ENCODE measurements at places on chromosomes 1 and 21.

DNA sequence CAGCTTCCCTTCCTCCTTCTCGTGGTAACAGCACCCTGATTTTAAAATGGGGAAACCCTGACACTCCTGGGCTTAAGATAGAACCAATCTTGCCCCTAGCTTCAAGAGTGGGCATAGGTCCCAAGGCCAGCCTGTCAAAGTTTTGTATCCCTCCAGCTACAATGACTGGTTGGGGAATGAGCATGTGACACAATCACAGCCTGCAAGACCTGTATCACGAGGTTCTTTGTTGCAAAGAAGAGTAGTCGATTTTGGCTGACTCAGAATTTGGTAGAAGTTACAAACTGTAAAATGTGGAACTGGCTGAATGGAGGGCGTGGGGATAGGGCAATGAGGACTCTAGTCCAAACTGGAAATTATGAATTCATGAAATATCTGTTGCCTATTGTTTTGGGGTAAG is 18.7 kb downstream of the CTSK start:
- no peak for DNase-seq

- no peak for DNase-seq
Measured at GRCh38 chr21:24976238-24976637, 631.0 kb downstream of the MRPL39 start.

- no peak for DNase-seq
Measured at GRCh38 chr1:56508523-56508983, 70.8 kb downstream of the PLPP3 start.

DNA sequence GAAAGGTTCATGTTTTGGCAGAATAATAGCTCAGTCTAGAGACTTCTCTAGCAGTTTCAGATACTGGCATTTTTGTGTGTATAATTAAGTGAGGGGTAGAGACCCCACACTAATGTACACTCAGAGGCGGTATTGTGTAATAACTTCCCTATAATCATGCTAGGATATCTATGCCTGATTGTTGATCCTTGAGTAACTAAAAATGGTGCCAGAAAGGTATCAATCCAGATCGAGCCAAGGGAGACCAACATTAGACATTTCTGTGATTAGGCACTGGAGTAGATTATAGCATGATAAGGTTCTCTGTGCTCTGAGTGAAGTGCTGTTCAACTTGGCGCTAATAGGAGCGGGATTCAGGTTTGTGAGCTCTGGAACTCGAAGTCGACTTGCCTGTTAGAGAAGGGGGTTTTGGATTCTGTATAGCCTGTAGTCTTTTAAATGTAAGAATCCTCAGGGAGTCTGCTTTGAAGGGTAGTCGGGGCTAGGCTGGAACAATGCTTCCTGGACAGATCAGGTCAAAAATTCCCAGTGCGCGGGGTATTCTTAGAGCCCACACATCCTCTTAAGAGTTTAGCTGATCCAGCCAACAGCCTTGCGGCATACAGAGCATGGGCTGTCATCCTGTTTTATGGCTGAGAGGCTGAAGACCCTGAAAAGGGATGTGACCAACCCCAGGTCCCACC is 24.2 kb downstream of the MAN1C1 start:
- DNase-seq: no peak

DNA sequence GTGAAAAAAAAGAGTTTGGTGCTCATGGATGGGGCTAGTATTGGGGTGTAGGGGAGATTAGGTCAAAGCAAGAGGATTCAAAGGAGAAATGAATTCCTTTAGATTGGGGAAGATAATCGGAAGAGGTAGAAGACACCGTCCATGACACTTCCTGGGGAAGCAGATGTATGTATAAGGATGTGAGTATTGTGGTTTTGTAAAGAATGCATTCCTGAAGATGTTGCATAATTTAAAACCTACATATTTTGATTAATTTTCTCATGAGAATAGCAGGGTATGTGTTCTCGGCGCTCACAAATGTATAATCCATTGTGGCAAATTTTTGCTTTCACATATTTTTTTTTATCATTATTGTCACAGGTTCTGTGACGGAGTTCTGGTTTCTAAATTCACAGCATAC is 5.5 kb upstream of the LGALS8 start:
- no peak for DNase-seq

- no peak for DNase-seq
Measured at GRCh38 chr1:203204756-203205155, 18.3 kb upstream of the CHI3L1 start.

GRCh38 chr1:44408212-44408582 is 3.1 kb downstream of the RNF220 start:
- DNase-seq: no peak

DNA sequence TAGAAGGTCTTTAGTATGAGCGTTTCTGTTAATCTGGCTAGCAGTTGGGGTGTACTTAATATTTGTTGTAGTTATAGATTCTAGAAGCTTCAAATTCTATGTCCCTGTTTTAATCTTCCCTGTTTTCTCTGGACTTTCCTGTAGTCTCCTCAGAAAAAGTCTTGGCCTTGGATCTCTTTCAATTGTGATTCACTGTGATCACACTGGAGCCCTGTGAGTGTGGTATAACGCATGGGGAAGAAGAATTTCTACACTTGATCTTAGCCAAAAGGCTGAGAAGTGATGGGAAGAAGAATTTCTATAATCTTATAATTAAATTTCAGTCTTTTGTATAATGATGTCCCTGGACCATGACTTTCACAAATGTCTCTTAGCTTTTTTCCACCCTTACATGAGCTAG is 36.7 kb upstream of the COP1 start:
- no peak for DNase-seq

- no peak for DNase-seq
Measured at GRCh38 chr1:4149831-4150230, 249.8 kb upstream of the C1orf174 start.

DNA sequence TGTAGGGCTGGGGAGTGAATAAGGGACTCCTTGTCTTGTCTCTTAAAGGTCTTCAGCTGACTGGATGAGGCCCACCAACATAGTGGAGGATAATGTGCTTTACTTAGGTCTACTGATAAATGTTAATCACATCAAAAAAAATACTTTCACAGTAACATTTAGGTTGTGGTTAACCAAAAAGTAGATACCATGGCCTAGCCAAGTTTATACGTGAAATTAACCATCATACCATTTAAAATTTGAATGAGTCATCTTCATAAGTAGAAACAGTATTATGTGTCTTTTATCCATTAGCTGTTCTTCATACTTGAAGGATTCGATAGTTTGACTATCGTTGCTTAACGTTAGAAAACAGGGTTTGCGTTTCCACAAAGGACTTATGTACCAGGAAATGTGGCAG is 80.9 kb downstream of the MTR start:
- DNase-seq: no peak

DNA sequence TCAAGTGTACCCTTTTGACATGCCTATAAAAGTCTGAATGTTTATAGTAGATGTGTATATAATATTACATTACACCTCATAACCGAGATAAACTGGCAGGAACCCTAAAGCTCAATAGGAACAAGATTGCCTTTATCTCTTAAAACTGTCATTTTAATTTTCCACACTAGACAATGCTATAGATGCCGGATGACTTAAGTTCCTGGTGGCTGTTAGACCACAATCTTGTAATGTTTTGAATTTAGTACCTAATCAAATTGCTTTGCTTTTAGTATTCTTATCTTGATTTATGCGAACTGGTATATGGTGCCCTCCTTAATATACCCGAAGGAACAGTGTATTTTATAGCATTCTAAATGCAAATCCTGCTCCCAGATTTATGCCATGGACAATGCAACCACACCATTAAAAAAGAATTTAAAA is 1397.0 kb upstream of the ADGRL4 start:
- no peak for DNase-seq

DNA sequence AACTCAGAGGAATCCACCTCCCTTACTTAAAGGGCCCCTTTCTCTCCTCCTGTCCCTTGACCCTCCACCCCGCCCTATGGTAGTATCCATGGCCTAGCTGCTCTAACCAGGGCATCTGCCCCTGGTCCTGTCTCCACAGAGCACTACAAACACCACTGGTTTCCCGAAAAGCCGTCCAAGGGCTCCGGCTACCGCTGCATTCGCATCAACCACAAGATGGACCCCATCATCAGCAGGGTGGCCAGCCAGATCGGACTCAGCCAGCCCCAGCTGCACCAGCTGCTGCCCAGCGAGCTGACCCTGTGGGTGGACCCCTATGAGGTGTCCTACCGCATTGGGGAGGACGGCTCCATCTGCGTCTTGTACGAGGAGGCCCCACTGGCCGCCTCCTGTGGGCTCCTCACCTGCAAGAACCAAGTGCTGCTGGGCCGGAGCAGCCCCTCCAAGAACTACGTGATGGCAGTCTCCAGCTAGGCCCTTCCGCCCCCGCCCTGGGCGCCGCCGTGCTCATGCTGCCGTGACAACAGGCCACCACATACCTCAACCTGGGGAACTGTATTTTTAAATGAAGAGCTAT is 1.7 kb downstream of the BTG2 start:
- DNase-seq: no peak

DNA sequence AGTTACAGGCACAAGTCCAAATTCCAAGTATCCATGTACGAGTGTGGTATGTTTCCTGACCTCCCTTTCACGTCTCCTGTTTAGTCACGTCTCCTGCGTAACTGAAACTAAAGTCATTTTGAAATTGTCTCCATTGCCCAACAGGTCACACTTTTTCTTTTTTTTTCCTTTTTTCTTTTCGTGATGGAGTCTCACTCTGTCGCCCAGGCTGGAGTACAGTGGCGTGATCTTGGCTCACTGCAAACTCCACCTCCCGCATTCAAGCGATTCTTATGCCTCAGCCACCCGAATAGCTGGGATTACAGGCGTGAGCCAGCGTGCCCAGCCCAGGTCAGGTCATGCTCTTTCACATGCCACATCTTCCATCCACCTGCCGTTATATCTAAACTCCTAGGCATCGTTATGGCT is 38.2 kb downstream of the L1TD1 start:
- no peak for DNase-seq

DNA sequence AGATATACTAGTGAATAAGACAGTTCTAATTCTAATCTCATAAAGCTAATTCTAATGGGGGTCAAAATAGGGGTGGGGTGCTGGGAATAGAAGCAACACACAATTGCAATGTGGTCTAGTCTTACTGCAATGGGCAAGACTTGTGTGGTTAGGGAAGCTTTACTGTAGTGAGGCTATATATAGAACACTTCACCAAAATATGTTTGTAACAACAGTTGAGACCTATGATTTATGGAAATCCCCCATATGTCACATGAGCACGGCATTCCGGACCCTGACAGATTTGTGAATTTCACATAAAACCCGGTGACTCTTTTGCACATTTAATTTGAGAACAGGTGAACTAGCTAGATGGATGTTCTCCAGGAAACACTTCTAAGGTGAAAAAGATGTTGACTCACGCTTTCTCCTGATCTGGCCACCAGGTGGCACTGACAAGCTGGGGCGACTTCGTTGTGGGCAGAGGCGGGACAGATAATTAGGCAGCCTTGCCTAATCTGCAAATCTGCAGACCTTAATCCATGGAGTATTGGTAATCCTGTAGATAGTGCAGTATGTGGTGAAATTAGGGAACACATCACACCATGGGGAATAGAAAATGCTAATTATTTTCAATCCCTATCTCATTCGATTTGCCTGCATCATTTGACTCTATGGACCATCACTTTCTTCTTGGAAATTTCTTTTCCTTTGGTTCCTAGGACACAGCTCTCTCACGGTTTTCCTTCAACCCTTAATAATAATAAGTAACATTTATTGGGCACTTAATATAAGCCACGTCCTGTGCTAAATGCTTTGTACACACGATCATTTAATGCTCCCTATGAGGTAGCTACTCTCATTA is 37.7 kb downstream of the KIAA0040 start:
- DNase-seq: no peak

DNA sequence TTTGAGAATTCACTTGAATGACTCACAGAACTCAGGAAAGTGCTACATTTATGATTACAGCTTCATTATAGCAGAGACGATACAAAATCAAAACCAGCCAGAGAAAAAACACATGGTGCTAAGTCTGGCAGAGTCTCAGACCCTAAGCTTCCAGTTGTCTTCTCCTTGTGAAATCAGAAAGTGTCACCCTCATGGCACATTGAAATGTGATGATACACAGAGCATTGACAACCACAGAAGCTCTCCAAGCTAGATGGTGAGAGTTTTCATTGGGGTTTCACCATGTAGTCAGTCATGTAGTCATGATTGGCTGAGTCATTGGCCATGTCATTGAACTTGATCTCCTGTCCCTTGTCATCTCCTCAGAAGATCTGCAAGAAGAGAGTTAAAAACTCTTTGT is 526.6 kb downstream of the MRPL39 start:
- no peak for DNase-seq

GRCh38 chr21:37994211-37994610 is 78.0 kb upstream of the KCNJ6 start:
- no peak for DNase-seq

DNA sequence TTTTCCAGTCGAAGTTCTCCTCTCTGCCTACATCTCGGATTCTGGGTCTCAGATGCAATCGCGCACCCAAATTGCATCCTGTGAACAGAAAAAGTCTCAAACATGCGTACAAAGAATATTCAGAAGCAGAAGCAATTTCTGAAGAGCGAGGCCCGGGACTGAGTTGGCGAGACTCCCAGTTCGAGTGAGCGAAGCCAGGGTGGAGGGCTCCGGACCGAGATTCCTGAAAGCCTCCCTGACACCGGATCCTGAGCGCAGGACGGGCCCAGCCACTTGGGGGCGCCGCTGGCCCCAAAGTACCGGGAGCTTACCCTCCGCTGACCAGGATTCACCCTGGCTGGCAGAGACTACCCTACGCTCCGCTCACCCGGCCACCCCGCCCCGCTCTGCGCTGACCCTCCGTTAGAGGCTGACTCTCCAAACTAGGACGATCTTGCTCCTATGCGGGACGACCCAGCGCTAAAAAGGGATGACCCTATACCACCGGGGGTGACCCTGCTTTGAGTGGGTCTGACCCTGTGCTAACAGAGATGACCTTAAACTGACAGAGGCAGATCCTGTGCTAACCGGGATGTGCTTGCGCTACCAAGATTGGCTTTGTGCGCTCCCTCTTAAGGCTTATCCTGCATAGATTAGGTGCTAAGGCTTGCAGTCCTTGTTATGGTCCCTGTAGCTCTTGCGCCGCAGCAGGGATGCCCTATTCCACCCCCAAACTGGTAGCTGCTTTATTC is 12.1 kb downstream of the FOXD2 start:
- DNase-seq: no peak

DNA sequence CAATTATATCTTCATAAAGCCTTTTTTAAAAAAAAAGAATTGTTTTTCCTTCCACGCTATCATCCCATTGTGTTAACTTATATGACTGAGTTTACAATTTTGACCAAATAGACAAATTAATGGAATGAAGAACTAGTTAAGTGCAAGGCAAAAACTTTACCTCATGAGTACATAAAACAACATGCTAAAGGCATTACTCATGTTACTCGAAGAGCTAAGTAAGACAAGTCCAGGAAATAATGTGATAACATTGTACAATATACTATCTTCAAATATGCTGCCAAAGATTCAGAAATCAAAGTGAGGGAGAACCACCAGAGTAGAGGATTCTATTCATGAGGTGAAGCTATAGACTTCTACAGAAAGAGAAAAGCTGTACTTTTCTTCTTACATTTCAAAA is 24.2 kb upstream of the DYNLT5 start:
- DNase-seq: no peak

All from hippocampal formation (tissue), 2 donors.